ENCODE measurements at places on chromosomes 12 and 14.

GRCh38 chr12:54719691-54720090 lies 71.5 kb upstream of the DCD start:
- no peak for DNase-seq

DNA sequence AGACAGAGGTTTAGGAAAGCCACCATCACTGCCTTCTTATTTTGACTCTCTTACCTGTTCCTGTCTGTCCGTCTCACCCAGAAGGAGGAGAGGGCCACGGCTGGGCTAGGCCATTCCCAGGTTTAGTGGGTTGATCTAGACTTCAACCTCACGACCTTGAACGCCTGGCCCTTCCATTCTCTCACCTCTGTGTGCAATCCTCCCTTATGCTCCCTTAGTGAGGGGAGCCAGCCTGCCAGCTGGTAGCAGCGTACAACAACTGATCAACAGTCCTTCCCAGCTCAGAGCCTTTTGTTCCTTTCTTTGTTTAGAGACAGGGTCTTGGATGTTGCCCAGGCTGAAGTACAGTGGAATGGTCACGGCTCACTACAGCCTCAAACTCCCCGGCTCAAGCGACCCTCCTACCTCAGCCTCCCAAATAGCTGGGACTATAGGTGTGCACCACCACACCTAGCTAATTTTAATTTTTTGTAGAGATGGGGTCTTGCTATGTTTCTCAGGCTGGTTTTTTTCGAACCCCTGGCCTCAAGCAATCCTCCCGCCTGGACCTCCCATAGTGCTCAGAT lies 123.9 kb downstream of the ZNF664 start:
- no peak for DNase-seq

DNA sequence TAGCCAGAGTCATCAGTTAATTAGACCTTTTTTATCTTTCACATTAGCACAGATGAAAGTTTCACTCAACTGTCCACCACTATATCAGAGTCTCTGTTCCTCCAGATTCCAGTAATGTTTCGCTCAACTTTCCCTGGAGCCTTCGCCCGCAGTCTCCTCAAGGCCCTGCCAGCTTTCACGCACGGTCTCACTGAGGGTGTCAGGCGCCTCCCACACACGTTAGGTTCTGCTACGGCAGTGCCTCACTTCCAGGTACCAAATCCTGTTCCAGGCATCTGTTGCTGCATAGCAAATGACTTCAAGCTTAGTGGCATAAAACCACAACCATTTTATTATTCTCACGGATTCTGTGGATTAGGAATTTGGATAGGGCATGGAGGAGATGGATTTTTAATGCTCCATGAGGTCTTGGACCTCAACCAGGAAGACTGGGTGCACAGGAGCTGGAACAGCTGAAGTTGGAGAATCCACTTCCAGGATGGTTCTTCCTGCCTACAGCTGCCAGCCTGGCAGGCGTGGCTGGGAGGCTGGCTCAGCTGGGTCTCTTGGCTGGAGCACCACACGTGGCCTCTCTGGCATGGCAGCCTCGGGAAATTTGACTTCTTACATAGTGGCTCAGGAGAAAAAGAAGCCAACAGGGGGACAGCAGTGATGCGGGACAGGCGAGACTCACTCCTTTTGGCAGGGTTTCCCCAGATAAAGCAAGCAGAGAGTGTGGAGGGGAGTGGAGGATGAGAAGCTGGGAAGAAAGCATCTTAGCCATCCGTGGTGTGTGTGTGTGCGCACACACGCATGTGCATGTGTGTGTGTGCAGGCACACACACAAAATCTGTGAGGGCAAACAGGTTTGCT lies 21.3 kb upstream of the BCDIN3D start:
- DNase-seq: no peak

DNA sequence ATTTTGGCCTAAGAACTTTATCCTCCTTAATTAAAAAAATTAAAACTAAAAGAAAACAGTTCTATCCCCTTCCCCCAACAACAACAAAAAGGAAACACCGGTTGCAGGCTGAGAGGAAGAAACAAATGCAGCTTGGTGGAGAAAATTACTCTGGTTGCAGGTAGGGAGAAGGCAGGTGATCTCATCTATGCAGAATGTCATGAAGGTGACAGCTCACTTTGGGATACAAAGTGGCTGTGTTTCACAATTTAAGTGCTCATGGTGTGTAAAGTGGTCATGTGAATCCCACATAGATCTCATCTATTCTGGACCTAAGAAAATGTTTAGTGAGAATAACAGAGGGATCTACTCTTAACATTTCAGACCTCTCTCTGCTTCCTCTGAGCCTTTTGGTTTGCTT lies 219.7 kb upstream of the PKP2 start:
- no peak for DNase-seq

- no peak for DNase-seq
Measured at GRCh38 chr12:8048906-8049305, 16.4 kb downstream of the FOXJ2 start.
